ENCODE measurements at places on chromosomes 5 and 9. TPM values are rescaled to one million over a fixed set of nuclear protein-coding genes. Genes with fewer than 3 reads are reported as not detected.

- DNase-seq, result peak; percentile 79
These were observed 1.2 kb upstream of the NPR3 start for GRCh38 chr5:32709750-32710549.

DNA sequence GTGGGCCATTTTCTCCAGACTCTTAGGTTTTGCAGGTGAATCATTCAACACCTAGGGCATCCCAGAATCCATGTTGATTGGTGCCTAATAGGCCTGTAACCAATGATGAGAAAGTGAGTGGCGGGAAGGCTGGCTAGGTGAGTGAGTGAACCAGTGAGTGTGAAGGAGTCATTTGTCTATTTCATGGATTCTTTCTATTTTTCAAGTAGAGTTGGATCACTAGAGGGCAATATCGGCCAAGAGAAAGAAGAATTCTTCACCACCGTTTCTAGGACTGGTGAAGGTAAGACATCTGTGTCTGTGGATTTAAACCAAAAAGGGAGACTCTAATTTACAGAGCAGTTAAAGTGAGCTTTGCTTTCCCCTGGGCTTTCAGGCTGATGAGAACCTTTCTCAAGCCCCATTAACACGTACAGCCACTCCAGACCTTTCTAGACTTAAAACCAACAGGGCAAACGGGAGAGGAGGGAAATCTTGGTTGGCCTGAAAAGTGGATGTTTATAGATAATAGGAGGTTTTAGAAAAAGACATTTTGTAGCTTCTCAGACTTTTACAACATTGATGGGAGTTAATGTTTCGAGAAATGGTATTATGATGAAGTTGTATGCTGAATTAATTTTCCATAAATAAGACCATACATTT is 114.3 kb upstream of the IL12B start:
- DNase-seq, result no peak

DNA sequence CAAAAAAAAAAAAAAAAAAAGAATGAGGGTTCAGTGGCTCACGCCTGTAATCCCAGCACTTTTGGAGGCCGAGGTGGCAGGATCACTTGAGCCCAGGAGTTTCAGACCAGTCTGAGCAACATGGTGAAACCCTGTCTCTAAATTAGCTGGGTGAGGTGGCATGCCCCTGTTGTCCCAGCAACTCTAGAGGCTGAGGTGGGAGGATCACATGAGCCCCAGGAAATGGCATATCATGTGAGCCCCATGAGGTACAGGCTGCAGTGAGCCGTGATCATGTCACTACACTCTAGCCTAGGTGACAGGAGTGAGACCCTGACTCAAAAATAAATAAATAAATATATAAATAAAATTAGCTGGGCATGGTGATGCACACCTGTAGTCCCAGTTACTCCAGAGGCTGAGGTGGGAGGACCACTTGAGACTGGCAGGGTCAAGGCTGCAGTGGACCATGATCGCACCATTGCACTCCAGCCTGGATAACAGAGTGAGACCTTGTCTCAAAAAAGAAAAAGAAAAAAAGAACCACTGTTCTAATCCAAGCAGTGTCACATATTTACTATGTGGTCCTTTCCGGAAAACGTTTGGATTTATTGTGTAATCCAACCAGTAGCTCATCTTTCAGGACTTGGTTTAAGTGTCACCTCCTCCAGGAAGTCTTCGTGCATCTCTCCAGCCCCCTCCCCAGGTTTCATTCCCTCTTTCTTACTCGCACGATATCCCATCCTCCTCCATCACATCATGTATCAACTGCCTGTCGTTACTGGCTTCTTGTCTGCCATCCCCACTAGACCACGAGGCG is 12.3 kb upstream of the SPOUT1 start:
- DNase-seq, result peak; percentile 16

GABRG2 gene
- total RNA-seq, result not detected

CDC20B gene
- not detected for total RNA-seq

Data from Right ventricle myocardium superior (tissue), 1 donor.